ENCODE measurements at places on chromosomes 6 and 20.

- DNase-seq = no peak
These were observed 197.6 kb downstream of the GMDS start for GRCh38 chr6:2047855-2048254.

GRCh38 chr6:15365273-15365687, 119.4 kb downstream of the JARID2 start:
- no peak for DNase-seq

DNA sequence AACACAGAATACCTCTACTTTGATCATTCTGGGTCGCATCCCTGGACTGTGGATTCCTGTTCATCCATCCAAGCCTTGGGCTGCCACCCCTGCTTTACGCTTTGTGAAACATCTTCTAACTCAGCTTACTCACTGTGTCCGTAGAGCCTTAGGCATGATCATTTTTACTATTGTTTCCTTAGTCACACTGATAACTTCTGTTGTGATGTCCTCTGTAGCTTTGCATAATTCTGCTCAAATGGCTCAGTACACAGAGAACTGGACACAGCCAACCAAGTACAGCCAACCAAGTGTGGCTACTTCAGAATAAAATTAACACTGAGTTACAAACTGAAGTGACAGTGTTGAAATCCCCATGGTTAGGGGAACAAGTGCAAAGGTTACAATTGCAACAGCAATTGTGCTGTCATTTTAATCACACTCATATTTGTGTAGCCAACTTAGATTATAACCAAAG, 8.6 kb upstream of the FKBP1A start:
- DNase-seq = no peak

- no peak for DNase-seq
These were observed 21.6 kb downstream of the TCF15 start for GRCh38 chr20:588476-588875.

DNA sequence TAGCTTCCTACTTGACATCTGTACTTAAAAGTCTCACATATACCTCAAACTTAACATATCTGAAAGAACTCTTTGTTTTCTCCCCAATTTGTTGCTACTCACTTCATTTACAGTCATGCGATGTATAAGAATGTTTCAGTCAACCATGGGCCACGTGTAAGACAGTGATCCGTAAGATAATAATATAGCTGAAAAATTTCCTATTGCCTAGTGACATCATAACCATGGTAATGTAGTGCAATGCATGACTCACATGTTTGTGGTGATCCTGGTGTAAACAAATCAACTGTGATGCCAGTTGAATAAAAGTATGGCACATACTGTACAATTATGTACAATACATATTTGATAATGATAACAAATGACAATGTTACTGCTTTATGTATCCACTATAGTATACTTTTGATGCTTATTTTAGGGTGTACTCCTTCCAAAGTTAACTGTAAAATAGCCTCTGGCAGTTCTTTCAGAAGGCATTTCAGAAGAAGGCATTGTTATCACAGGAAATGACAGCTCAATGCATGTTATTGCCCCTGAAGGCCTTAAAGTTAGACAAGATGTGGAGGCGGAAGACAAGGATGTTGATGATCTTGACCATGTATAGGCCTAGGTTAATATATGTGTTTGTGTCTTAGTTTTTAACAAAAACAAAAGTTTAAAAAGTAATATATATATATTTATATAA, 579.0 kb downstream of the EPHA7 start:
- no peak for DNase-seq

DNA sequence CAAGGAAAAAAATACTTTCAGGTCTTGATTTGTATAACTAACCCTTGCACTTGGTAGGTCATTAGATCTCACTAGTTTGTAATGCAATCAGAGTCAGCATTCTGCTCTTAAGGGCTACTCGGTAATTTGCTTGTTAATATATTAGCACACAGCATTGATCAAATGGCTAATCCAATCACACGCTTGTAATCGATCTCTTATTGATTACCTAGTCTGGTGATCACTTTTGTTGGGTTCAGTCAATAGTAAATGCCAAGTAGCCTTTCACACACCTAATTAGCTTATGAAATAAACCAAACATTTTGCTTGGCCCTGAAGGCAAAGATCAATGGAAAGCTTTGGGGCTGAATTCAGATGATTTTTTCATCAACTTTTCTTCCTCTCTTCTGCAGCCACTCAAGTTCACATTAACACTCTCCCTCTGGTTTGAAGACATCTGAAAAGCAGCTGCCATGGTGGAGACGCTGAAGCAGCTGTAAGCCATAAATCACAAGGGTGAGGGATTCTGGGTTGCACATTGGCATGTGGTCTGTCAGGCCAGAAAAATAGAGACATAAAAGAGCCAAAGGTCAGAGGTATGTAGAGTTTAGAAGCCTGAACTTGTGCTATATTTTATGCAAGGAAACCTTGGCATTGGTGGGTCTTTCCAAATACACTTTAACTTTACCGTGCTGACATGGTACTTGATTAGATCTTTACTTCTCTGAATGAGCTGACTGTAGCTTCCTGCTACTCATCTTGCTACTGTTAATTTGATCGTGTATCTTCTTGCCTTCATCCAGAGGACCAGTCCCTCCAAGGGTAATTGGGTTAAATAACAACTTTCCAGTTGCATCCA, 234.4 kb downstream of the SIM1 start:
- no peak for DNase-seq

- DNase-seq = no peak
These were observed 35.9 kb downstream of the DUSP22 start for GRCh38 chr6:328136-328670.

- no peak for DNase-seq
These were observed 46.3 kb downstream of the MDFI start for GRCh38 chr6:41684311-41685180.

DNA sequence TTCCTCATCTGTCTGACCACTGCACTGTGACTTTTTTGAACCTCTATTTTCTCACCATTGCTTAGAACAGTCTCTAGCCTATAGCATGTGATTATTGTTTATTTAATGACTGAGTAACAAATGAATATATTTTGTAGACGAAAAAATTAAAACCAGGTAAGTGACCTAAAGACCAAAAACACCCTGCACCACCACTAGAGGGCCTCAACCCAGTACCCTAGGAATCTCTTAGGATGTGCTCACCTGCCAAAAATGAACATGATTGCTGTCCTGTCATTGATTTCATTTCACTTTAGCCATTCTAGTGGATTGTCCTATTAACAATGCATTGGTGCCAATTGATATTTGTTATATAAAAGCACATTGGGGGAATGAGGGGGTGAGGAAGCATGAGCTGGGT, 199.1 kb downstream of the COL9A1 start:
- no peak for DNase-seq

DNA sequence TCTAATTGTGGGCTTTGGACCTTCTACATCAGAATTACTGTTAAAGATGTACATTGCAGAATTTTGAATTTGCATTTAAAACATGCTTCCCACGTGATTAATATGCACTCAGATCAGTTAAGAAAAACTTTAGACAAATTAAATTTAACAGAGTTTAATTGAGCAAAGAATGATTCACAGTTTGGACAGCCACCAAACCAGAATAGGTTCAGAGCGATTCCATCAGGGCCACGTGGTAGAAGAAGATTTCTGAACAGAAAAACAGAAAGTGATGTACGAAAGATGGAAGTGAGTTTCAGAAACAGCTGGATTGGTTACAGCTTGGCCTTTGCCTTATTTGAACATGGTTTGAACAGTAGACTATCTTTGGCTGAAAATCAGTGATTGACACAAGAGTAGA, 704.2 kb upstream of the MAP3K7 start:
- DNase-seq = no peak

DNA sequence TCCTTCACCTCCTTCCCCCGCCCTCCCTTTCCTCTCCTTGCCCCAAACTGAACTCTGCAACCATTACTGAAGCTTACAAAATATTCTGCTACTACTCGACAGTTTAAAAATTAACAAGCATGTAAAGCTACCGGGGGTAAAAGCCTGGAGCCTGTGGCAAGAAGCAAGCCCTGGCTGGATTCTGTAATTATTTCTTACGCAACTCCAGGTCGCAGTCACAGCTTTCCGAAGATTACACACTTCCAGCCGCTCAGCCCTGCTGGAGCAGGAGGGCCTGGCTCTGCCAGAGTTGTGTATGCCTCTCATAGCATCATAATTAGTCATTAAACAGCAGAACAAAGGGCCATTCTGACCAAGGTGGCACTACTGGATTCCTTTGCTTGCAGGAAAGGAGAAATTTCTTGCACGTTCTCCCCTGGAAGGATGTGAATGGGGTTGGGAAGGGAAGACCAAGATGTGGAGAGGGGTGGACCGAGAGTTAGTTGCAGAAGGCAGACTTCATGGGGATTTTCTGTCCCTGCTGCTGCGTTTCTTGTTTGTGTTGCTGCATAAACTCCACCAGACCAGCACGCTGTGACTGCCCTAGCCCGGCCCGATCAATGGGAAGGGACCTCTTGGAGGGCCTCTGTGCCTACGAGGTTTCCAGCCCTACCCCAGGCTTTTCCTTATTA, 23.6 kb downstream of the FOXQ1 start:
- DNase-seq = no peak

- no peak for DNase-seq
These were observed 55.1 kb upstream of the APCDD1L start for GRCh38 chr20:58570204-58570859.

DNA sequence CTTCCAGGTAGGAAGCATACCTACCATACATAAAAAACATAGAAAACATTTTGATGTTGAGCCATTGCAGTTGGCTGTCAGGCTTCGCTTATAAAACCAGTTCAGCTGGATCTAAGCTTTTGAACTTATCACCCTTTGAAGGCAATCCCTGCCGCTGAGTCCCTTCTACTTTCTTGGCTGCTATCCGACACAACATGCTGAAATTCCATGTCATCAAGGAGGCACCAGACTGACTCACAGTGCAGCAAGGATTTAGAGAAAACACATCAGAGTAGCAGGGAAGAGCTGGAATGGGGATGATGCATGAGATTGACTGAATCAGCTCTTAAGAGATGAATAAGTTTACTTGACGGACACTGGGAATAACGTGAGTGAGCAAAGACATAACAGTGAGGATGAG, 135.0 kb upstream of the MAN1A1 start:
- no peak for DNase-seq

DNA sequence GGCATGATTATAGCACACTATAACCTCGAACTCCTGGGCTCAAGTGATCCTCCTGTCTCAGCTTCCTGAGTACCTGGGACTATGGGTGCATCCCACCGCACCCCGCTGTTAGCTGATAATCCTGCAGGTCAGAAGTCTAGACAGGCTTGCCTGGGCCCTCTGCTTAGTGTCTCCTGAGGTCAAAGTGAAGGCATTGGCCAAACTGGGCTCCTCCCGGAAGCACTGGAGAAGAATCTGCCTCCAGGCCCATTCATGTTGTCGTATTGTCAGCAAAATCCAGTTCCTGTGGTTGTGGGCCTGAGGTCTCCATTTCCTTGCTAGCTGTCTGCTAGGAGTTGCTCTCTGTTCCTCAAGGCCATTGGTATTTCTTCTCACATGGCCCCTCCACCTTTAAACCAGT, 6.3 kb upstream of the MROH8 start:
- DNase-seq = no peak

DNA sequence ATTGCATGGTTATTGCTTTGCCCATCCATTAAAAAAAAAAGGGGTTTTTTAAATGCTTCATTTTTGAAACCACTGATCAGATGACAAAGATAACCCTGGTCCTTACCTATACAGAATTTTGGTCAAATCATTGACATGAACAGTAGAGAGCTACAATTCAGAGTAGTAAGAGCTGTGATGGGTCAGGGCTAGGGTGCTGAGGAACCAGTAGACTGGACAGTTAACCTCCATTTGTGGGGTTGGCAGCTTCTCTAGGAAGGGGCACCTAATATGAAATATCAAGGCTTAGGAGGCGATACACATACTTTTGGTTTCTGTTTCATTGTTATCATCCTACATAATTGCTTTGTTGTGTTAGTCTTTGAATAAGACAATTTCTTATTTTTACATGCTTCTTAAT, 55.1 kb downstream of the ORC3 start:
- DNase-seq = no peak

DNA sequence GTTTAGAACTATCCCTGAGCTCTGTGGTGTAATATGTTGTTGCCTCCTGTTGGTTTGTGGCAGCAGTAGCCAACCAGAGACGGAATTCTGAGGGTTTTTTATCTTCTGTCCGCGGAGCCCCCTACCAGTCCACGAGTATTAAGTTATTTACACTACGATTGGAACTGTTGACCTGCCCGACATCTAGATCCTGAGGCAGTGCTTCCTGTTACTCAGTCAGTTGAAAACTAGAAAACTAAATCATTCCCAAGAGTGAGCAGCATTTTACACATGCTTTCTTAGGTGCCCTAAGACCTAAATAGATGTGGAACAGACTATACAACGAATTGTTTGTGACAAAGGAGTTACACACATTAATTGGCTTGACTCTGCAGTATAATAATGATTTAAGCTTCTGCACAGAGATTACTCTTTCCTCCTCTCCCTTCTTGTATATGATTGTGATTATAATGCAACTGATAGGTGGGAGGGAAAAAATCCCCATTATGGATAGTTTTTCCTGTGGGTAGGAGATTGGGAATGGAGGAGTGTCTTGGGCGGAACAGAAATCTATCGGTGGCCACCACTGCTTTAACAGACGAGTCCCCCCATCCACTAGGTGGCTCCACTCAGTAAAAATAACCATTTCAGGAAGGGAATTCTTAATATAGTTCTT, 1.7 kb downstream of the LOC128125822 start:
- DNase-seq = peak; percentile 20

Measured in progenitor cell of endocrine pancreas (in vitro differentiated cells).